ENCODE measurements at places on chromosomes 5 and 9. TPM values are rescaled to one million over a fixed set of nuclear protein-coding genes. Genes with fewer than 3 reads are reported as not detected.

GRCh38 chr9:7507566-7508270, 291.9 kb downstream of the DMAC1 start:
- peaks cover 31% of the 10 kb centered on the region for H3K27me3 ChIP-seq
- no peak overlapping the region for H3K4me3 ChIP-seq
- DNase-seq, result no peak
- H3K27ac ChIP-seq, result no peak overlapping the region
- H3K36me3 ChIP-seq, result no peaks in the 10 kb centered on the region

TAF1L gene
- not detected for total RNA-seq

HK3 gene
- 0.46 TPM for total RNA-seq

ACOT12 gene
- not detected for total RNA-seq
